ENCODE measurements at places on chromosomes 1 and 21. TPM values are rescaled to one million over a fixed set of nuclear protein-coding genes. Genes with fewer than 3 reads are reported as not detected.

- DNase-seq, result no peak
These were observed 685 bp upstream of the SYT6 start for GRCh38 chr1:114154146-114154962.

Gene MPL
- total RNA-seq, result not detected

- DNase-seq, result no peak
These were observed 156.2 kb downstream of the DENND1B start for GRCh38 chr1:197619008-197619640.

Gene KRTAP19-1
- not detected for total RNA-seq

Gene PRDM16
- not detected for total RNA-seq

Gene MARK1
- not detected for total RNA-seq

Gene ANGEL2
- 58.4 TPM for total RNA-seq

DNA sequence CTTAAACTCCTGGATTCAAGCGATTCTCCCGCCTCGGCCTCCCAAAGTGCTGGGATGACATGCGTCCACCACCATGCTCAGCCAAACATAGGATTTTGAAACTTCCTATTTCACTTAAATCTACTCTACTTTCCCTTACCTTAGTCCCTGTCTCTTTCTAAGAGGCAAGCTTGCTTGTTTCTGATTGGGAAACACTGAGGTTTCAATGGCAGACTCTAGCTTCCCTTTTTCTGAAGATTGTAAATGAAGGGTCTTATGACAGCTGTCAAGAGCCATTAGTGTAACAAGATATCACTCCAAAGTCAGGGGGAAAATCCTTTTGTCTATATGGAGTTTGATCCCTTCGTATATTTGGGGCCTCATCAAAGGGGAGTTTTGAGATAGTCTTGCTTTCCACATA lies 23.5 kb upstream of the LMO4 start:
- DNase-seq, result no peak

DNA sequence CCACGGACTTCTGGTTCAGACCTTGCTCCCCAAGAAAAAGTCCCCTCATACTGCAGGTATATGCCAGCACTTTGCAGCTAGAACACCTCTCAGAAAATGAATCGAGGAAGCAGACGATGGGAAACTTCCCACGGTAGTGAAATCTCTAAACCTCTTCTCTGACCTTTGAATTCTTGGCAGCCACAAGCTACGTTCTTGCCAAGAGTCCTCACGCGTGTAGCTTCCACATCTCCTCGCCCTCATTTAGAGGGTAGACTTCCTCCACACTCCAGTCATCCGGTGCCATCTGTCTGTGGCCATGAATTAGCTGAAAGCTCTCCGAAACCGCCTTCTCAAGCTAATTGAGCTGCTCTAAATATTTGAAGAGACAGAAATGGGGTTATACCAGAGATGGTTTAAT lies 127.8 kb downstream of the RGS7 start:
- no peak for DNase-seq

DNA sequence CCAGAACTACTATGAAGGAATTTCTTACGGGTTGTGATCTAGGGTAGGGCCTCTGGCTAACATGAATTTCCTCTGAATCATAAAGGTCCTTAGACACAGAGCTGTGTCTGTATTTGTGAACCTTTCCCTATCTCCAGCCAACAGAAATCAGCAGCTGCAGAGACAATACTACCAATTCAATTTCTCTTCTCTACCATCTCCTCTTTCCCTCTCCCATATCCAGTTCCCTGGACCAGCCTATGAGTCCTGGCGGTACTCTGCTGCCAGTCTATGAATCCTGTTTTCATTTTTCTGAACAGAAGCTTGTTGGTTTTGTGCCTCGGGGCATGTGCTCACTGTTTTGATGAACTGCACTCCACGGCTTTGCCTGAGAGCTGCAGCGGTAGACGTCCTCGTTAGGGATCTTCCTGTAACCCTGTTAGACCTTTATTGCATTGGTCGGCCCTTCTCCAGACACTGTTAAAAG lies 458.0 kb upstream of the VAMP3 start:
- no peak for DNase-seq

Gene PLA2G2F
- not detected for total RNA-seq

DNA sequence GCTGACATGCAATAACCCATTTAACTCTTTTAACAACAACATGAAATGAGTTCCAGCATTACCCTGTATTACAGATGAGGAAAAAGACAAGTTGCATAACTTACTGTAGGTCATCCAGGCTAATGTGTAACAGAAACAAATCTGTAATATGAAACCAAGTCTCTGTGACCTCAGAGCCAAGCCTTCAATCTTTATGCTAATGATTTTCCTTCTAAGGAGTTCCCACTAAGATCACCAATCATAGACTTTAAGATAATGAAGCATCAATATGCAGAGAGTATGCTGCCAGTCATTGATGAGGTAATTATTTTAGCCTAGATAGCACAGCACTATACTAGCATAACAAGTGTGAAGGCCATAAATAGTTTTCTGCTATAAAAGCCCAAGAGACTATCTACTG lies 35.6 kb upstream of the RNPC3 start:
- no peak for DNase-seq

GRCh38 chr1:209389258-209389657 lies 194.3 kb upstream of the CAMK1G start:
- no peak for DNase-seq

GRCh38 chr1:167301355-167301754 lies 80.7 kb downstream of the POU2F1 start:
- no peak for DNase-seq

DNA sequence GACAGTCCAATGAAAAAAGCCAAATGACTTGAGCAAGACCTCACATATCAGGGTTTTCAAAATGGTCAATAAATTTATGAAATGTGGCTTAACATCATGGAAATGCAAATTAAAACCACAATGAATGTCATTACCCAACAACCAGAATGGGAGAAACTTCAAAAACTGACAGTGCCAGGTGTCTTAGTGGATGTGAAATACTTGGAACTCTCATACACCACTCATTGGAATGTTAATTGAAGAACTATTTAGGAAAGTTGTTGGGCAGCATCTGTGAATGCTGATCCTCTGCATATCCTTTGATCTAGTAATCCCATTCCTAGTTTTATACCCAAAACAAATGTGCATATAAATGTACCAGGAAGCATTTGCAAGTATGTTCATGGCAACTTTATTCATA lies 19.2 kb upstream of the BACH1 start:
- no peak for DNase-seq

Gene KRTAP8-1
- not detected for total RNA-seq

Gene DPT
- not detected for total RNA-seq

Gene SLAMF6
- 10.9 TPM for total RNA-seq

Gene LENEP
- total RNA-seq, result 4.3 TPM

- no peak for DNase-seq
These were observed 10.6 kb upstream of the F3 start for GRCh38 chr1:94552071-94552586.

DNA sequence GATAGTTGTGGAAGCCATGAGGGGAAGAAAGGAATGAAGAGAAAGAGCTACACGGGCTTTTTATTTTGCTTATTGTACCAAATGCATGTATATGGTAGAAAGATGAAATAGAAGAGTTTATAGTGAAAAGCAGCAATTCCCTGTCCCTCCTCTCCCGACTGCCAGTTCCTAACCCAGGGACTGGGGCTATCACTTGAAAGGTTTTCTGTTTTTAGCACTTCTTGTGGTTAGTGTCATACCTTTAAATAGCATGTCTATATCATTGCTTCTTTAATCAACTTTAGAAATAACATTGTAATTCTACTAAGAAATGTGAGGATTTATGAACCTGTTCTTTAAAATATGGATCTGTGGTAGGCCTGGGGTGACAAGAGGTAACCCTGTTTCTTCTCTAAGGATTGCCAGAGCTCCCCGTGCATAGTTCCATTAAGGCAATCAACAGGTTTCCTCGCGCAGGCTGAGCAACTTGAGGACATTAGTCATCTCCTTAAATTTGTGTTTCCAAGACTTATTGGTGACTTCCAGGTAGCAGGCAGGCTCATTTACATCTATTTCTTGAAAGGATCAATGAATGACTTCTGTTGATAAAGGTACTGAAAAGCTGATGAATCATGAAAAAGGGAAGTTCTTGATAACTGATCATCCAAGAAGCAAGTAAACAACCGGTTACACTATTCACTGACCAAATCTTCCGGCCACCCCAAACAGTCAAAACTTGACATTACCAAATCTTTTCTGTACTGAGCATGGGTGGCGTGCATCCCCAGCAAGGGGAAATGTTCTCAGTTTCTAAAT lies 37.8 kb upstream of the S1PR1 start:
- no peak for DNase-seq

GRCh38 chr1:50917138-50918137 lies 42.6 kb downstream of the FAF1 start:
- no peak for DNase-seq

Gene PTGS2
- 3.8 TPM for total RNA-seq

Gene ZNF683
- not detected for total RNA-seq

DNA sequence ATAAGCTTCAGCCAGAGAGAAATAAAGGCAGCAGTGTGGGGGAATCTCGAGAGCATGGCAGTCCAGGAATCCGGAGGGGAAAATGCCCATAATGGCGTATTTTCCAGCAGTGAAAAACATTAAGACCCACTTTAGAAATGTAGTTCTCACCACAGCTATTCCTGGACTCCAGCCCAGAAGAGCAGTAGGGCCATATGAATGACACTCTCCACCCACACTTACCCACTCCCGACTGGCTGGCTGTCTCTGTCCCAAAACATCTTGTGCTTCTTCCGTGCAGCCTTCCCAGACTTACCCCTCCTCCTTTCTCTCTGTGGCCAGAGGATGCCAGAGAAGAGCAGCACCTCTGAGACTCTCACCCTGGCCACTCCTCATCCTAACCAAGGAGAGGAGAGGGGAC lies 56.4 kb downstream of the TRABD2B start:
- DNase-seq, result no peak

Gene PPM1J
- not detected for total RNA-seq

GRCh38 chr1:72000809-72001208 lies 281.5 kb downstream of the NEGR1 start:
- DNase-seq, result no peak

GRCh38 chr1:240991230-240991629 lies 365.8 kb downstream of the RGS7 start:
- no peak for DNase-seq

Gene LCE2A
- total RNA-seq, result not detected

Gene CFAP74
- total RNA-seq, result not detected

- DNase-seq, result no peak
These were observed 208 bp upstream of the MYBPH start for GRCh38 chr1:203175827-203176241.

Gene OR2T11
- not detected for total RNA-seq

Gene RNPC3
- total RNA-seq, result 16.8 TPM
